DND-41 (cell line): ENCODE measurements at places on chromosomes 7 and 10.

GRCh38 chr10:109343293-109343692, 580.0 kb downstream of the XPNPEP1 start:
- DNase-seq: no peak

DNA sequence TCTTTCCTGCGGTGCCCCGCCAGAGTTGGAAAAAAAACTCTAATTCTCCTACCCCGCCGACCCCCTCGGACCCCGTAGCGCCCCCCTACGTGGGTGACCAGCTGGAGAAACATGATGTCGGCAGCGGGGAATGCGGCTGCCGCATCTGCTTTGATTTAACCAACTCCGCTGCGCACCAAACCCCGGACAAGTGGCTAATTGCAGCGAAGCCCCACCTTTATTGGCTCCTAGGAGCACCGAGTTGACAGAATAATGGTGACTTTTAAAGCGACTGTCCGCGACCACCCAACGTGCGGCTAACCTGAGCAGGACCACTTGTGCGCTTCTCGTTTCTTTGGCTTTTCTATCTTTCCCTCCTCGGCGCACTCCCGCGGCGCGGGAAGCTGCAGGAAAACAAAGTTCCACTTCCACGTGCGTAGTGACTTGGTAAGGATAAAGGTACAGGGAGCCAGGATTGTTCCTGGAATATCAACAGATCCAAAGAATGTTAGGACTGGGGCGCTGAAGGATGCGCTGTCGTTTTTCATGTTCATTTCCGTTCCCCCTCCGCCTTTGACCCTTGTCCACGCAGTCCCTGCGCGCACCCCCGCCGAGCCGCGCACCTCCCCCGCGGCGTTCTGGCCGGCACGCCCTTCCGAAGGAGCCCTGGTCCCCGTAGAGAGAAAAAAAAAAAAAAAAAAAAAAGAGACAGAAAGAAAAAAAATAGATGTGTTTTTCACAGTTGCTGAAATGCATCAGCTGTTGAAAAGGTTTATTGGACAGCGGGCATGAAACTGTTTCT, 1.4 kb downstream of the WNT16 start:
- DNase-seq: no peak

- DNase-seq: no peak
Observed at GRCh38 chr10:89916468-89917215, 215.3 kb downstream of the KIF20B start.

DNA sequence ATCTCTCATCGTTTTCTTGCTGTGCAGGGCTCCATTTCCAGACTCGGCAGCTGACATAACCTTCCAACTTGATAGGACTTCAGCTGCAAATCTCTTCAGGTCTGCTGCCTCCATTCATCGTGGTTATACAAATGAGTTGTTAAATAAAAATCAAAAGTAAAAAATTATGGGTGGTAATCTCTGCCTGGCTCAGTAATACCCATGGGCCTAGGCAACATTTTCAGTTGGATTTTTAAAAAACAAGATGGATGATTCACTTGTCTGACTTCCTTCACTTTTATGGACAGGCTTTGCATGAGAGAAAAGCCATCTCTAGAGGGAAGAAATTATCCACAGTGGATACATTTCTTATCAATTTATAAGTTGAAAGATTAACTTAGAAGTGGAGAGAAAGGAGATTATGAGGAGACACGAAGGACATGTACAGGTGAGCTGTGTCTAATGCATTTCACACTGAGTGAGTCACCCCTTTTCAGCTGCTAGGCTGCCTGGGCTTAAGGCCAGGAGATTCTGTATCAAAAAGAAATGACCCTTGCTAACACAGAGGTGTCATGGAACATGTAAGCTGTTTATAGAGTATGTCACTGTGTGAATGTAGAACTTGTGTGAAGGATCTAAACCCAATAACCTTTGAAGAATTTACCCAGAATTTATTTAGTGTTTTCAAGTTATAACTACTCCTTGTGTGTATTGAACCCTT, 495.1 kb downstream of the AUTS2 start:
- no peak for DNase-seq

GRCh38 chr7:44081266-44081748, 1.0 kb downstream of the POLM start:
- no peak for DNase-seq

- DNase-seq: no peak
Observed at GRCh38 chr7:139702811-139703486, 74.8 kb downstream of the HIPK2 start.

DNA sequence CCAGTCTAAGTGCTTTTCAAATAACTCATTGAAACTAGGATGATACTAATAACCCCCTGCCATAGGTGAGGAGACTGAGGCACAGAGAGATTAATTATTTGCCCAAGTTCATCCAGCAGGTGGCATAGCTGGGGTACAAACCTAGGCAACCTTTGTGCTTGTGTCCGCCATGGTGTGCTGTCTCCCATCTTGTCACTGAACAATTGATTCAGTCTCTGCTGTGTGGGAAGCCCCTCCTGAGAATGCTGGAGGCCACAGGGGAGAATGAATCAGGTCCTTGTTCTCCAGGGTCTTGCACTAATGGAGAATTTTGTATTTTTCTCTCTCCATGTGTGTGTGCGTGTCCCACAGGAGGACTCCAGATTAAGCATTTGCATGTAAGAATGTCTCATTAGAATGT, 15.8 kb upstream of the TMEM236 start:
- no peak for DNase-seq

DNA sequence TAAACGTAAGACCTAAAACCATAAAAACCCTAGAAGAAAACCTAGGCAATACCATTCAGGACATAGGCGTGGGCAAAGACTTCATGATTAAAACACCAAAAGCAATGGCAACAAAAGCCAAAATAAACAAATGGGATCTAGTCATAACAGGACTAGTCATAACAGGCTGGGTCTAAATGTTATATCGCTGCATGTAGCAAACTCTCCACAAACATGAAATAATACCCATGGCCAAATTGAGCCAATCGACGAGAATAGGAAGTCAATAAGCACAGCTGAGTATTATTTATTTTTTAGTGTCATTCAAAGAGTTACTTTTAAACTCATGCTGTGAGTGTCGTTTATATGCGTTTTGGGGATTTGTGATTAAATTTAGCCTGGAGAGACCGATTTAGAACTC, 225.1 kb downstream of the TFEC start:
- no peak for DNase-seq

DNA sequence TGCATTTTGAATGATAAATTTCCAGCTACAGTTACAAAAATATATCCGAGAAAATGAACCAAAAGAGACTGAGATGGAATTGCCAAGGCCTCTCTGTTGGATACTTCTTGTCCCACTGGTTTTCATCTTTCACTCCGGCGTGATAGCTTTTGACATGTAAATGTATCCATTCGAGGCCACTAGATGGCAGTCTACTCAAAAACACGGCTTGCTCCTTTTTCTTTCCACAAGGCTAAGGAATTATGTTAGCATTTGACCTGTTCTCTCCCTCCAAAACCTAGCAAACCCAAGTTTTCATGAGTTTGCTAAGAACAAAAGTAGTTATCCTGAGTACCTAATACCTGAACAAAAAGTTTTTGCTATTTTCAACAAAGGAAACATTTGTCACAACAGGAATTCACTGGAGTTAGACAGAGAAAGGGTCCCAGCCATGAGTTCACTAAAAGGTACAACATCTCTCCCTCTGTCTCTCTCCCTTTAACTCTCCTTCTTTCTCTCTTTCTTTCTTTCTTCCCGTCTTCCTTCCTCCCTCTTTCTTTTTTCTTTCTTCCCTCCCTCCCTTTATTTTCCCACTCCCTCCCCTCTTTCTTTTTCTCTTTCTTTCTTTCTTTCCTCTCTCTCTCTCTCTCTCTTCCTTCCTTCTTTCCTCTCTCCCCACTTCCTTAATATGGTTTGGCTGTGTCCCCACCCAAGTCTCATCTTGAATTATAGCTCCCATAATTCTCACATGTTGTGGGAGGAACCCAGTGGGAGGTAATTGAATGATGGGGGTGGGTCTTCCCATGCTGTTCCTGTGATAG, 207.9 kb upstream of the MYO3A start:
- peak; percentile 43 for DNase-seq

DNA sequence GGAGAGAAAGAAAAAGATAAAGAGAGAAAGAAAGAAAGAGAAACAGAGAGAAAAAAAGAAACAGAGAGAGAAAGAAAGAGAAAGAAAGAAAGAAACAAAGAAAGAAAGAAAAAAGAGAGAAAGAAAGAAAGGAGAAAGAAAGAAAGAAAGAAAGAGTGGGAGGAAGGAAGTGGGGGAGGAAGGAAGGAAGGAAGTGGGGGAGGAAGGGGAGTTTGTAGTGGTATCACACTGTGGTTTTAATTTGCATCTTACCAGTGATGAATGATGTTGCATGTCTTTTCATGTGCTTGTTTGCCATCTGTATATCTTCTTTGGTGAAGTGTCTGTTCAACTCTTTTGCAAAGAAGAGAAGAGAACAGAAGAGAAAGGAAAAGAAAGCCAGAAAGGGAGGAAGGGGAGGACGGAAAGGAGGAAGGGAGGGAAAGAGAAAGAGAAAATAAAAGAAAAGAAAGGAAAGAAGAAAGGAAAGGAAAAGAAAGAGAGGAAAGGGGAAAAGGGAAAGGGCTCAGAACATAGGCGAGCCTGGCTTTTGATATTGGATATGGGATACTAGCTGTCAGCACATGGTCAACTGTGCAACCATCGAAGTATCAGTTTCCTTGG, 79.2 kb upstream of the FRMD4A start:
- DNase-seq: no peak

GRCh38 chr10:84783386-84783785, 455.0 kb downstream of the CCSER2 start:
- peak; percentile 37 for DNase-seq

DNA sequence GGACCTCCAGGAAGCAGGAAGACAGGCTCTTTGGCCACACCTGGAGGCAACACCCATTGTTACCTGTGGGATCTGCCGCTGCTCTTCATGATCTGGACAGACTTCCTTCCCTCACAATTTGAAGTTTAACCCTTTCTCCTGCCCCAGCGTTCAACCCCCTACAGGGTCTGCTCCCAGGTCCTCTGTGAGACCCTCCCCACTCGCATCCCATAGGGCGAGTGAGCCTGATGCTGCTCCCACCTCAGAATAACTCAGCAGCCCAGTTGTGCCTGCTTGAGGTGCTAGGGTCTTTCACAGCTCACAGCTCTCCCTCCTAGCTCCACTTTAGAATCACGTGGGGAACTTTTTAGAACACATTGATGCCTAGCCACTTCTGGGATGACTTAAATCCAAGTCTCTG, 61.8 kb upstream of the C10orf90 start:
- no peak for DNase-seq

DNA sequence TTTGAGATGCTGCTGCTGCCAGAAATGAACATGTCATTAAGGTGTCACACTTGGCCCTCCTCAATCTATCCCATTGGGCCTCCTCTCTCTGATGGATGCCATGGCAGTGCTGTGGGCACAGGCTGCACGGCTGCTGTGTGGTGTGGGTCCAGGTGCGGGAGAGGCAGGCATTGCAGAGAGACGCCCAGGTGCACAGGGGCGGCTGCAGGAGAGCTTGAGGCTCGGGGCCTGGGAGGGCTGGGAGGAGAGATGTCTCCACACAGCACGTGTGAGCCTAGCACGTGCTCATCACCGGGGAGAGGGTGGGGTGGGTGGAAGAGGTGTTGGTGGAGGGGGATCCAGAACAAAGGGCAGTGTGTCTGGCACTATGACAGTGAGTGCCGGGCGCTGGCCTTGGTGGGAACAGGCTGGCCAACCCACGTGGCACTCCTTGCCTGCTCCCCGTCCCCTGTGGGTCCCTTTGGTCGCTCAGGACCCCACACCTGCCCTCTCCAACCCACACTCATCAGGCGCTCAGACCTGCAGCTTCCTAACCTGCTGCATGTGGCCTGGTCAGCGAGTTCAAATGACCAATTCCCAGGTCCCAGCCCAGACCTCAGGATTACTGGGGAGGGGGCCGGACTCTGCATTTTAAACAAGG, 39.9 kb upstream of the BNIP3 start:
- DNase-seq: no peak

DNA sequence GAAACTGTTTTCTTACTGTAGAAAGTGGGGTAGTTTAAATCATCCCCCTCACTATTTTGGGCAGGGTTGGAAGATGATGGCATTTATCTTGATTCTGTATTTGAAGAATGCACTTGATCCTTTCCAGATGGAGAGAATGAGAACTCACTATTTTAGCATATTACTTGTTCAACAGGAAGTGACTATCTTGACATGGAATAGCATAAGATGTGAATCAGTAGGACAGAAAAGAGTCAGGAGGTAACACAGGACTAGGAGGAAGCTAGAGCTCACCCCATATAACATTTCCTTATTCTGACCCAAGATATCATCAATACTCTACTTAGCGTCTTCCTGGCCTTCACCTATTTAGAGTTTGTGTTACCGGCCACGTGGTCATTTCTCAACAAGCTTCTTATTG, 400.2 kb downstream of the PHTF2 start:
- no peak for DNase-seq

GRCh38 chr7:103694304-103694703, 248.3 kb upstream of the SLC26A5 start:
- no peak for DNase-seq

DNA sequence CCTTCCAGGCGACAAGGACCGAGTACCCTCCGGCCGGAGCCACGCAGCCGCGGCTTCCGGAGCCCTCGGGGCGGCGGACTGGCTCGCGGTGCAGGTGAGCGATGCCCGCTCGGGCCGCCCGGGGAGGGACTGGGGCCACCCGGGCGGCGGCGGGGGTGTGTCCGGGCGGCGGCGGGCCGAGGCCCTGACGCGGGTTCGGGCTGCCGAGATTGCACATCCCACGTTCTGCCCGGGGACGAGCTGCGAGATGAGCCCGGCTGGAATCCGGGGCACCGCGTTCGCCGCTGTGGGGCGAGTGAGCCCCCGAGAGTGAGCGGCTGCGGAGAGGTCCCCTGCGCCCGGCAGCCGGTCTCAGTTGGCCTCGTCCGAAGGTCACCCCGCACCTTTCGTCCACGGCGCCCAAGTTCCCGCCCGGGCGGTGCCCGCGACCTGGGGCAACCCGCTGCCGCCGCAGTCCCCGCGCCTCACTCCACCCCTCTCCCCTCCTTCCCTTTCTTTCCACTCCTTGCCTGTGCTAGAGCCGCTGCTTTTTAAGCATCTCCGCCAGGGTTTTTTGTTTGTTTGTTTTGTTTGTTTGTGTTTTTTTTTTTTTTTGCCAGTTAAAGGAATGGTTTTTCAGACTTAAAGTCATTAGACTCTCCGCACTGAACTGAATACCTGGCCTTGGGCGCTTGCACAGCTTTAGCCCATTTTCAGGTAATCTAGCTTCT, 515 bp downstream of the RALA start:
- peak; percentile 27 for DNase-seq

DNA sequence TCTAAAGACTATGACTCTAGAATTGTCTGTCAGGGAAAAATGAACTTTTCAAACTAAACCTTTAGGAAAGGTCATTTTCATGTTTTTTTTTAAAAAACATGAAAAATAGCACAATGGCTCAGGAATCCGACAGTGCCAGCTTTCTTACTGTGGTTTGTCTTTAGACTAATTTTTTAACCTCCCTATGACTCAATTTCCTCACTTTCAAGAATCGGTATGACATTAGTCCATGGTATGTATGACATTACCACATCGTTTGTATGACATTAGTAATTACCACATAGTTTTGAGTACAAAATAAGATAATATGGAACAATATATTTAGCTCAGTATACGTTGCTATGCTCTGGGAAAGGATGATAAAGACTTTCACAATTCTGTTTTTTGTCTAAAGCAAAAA, 383.2 kb downstream of the PTPRN2 start:
- no peak for DNase-seq

GRCh38 chr7:12638851-12639456, 48.5 kb upstream of the ARL4A start:
- no peak for DNase-seq

- no peak for DNase-seq
Observed at GRCh38 chr7:81680120-81680519, 89.7 kb downstream of the HGF start.

GRCh38 chr7:95906851-95907250, 134.5 kb downstream of the DYNC1I1 start:
- DNase-seq: no peak

- DNase-seq: no peak
Observed at GRCh38 chr10:51382181-51382580, 307.9 kb downstream of the PRKG1 start.
